T-helper 1 cell (primary cell): ENCODE measurements at places on chromosomes 3 and 15.

GRCh38 chr3:15654891-15655290 is 53.3 kb downstream of the BTD start:
- no peak for DNase-seq

DNA sequence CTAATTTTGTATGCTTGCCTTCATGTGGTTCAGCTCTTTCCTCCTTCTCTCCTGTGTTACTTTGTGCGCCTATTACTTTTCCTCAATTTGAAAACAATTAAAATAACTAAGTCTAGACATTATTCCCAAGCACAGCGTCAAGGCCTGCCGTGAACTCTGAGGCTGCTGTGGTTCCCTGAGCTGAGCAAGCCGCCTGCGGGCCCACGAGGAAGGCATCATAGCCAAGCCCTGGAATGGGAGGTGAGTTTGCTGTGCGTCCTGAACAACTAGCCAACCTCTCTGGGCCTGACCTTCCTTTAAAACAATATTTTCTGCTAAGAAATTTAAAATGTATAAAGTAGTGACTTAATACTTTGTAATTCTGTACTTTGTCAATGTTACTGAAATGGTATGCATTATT is 327.2 kb downstream of the OCA2 start:
- DNase-seq, result no peak

DNA sequence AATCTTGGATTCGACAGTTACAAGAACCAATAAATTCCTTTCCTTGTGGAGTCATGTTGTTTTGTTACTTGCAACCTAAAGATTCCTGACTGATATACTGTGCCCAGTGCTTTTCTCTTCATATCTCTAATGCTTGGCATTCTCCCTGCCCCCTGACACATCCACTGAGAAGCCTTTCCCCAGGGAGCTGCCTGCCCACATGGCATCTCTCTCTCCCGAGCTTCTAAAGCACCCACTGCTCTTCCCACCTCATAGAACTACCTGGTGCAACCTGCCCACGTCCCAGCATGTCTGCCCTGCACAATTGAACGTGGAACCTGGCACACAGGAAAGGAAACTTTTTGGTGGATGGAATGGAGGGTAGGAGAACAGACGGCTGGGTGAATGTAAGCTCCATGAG is 6.8 kb downstream of the CYP8B1 start:
- DNase-seq, result no peak

DNA sequence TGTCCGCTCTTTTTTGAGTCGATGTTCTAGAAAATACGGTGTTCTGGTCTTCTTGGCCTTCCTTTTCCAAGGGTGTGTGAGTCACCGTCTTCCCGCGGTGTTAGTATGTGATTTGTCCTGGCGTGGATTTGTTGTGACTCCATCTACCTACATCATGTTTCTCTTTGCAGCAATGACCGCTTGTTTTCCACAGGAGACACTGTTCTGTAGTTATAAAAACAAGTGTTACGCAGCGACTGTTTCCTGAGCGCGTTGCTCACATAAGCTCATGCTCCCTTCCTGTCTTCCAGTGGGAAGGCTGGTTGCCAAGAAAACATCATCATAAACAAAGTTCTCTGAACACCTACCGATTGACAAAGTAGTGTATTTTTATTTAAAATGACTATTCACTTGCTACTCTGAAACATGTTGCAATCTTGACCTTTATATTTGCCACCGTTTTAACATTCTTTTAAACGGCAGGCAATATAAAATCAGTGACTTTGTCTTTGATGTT is 19.0 kb downstream of the USP13 start:
- no peak for DNase-seq

GRCh38 chr15:82823049-82823448 is 13.6 kb downstream of the WHAMM start:
- no peak for DNase-seq

- DNase-seq, result no peak
Measured at GRCh38 chr3:113898892-113899291, 48.9 kb upstream of the ZDHHC23 start.

GRCh38 chr15:85504749-85505676 is 124.6 kb downstream of the AKAP13 start:
- peak; percentile 16 for DNase-seq

DNA sequence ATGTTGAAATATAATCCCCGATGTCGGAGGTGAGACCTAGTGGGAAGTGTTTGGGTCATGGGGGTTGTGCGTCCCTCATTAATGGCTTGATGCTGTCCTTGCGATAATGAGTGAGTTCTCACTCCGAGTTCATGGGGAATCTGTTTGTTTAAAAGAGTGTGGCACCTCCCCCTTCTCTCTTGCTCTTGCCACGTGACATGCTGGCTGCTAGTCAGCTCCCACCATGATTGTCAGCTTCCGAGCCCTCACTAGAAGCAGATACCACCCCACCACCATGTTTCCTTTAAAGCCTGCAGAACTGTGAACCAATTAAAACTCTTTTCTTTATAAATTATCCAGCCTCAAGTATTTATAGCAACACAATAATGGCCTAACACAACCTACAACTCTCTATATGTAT is 166.3 kb upstream of the MBNL1 start:
- no peak for DNase-seq

DNA sequence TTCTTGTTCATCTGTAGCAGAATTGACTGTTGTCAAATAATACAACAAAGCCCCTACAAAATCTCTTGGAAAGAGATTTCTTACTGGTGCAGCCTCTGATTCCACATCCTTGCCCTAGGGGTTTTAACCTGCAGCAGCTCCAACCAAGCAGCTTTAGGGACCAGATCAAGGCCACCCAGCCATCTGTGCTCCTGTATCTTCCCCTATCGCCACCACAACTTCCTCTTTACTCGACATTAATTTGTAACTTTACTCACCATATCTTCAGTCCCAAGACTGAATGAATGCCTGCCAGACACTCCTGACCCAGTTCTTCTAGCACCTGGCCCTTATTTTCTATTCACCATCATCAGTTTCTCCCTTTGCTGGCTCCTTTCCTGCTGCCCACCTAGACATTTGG is 156.6 kb upstream of the IL12A start:
- DNase-seq, result no peak

DNA sequence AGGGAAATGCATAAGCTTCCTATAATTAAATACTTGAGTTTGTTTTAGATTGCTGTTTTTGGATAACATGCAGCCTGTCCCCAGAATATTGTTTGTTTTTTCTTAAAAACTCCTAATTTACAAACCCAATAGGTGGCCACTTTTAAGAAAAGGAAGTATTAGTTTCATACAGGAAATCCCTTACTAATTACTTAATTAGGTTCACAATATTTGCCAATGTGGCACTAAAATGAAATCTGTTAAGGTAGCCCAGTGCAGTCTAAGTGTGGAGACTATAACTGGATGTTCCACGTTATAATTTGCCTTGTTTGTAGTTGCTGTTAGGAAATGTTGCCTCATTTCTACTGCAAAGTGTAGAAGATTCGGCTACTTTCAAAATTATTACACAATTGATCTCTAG is 195.8 kb downstream of the BBX start:
- no peak for DNase-seq

- no peak for DNase-seq
Measured at GRCh38 chr3:85881833-85882393, 923.1 kb downstream of the CADM2 start.

DNA sequence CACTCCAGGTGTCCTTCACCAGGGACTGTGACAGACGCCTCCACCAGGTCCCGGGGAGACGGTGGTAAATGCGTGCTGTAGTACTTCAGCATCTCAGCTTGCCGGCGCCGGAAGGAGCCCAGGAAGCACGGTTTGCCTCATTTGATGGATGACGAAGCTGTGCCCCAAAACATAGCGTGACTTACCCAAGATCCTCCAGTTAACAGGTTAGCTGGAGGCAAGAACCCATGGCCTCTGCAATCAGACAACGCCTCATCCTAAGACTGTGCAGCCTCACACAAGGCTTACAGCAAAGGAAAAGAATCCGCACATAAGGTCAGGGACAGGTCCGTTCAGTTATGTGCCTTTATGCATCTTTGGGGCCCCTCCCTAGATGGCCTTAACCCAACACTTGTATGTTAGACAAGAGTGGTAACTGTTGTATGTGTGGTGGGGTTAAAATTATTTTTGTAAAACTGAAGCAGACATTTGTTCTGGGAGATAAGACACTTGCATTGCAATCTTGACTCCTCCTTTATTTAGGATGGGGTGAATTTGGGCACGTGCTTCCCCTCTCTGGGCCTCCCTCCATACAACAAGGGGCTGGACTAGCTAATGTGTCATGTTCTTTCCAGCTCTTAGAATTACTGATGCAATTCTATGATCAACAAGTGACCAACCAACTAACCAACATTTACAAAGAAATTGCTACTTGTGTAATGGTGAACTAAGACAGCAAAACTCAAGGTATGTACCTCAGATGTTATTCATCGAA is 39.4 kb downstream of the VGLL4 start:
- DNase-seq, result no peak

DNA sequence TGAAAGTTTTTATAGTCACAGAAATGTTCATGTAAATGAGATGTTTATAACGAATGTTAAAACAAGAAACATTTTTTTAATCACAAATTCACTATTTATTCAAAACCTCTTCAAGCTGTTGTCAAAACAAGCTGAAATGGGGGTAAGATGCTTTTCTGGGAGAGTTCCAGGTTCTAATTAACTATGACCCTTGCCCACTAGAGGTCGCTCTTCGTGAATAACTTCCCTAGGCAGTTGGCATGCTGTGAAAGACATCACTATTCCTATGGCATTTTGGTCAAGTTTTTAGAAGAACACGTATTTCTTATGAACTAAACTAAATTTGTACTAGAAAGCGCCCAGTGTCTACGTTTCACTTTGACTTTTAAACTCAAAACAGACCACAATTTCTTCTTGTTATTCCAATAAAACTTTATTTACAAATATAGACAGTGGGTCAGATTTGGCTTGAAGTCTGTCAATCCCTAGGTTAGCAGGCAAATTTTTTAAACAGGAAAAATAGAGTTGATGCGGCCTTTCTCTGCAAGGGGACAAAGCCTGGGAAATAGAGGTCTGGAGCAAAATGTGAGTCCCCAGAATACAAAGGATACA is 62.8 kb upstream of the CMTM8 start:
- no peak for DNase-seq

GRCh38 chr15:70588613-70589012 is 174.7 kb downstream of the UACA start:
- DNase-seq, result no peak

DNA sequence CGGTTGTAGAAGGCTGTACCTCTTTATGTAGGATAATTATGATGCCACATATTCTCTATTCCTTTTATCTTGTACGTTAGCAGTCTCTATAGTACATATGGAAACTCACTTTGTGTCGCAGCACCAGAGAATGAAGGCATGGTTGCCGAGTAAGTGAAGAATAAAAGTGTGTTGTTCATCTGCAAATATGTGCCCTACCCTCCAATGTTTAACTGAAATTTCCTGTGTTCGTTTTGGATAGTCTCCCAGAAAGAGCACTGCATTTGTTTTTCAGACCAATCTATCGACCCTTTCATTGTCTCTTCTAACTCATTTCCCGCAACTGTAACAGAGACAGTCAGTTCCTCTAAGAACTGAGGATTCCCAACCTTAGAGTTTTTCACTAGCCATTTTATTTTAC is 592.8 kb downstream of the TUSC7 start:
- no peak for DNase-seq

DNA sequence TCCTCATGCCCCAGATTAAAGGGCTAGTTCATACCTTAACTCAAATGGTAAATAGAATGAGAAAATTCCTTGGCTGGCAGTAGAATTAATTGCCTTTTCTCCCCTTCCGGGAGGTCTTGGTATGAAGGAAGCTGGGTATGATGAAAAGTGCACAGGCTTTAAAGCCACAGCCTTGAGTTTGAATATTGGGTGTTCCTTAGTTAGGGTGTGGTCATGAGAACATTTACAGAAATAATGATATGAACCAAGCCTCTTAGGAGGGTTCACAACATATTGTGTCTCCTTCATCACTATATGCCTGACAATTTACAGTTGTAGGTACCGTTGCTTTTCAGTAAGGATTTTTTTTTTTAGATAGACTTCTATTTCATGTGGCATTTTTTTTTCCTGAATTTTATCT is 48.1 kb downstream of the PYDC2 start:
- DNase-seq, result no peak

DNA sequence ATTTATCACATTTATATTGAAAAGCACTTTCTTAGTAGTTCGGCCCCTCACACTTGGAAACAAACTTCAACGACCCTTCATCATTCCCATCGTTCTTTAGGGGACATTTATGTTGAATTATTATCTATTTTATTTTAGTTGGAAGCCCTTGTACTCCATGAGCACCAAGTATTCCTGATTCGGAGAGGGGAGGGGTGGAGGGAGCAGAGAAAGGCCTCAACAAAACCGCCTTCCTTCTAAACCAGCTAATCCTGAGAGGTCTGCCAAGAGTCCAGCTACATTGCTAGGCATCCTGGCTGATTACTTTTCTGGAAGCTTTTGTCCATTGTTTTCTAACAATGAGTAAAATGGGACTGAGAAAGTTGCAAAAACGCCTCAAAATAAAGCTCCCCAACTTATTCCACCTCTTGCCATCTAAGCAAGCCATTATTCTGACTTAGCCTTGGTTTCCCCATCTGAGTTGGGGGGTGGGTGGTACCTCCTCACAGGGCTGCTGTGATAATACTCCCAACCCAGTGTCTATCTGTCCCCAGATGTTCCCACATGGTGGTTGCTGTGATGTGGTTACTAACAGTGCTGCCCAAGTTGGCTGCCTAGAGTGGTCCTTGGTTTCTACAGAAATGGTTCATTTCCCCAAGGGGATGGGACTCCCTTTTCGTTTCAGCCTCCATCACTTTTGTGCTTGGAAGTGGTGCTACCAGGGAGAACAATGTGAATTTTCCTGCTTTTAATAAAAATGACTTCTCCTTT is 1.2 kb upstream of the TMEM158 start:
- no peak for DNase-seq

GRCh38 chr3:64467255-64467944 is 220.4 kb downstream of the ADAMTS9 start:
- no peak for DNase-seq

GRCh38 chr15:23954931-23955330 is 267.8 kb upstream of the NDN start:
- no peak for DNase-seq

DNA sequence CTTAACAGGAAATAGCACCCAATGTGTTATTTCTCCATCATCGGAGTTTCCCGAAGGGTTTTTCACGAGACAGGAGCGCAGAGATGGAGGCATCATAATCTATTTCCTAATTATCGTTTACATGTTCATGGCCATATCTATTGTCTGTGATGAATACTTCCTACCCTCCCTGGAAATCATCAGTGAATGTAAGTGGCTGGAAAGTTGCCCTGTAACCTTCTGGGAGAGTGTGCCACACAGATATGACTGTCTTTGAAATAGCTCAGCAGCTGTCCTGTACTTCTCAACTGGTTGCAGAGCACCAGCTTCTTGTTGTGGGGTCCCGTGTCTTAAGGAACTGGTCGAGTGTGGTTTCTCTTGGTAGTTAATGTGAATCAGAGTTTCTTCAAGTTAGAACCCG is 1.1 kb downstream of the SLC24A5 start:
- DNase-seq, result no peak
